HFFc6 (cell line): ENCODE measurements at places on chromosomes 11 and 22.

DNA sequence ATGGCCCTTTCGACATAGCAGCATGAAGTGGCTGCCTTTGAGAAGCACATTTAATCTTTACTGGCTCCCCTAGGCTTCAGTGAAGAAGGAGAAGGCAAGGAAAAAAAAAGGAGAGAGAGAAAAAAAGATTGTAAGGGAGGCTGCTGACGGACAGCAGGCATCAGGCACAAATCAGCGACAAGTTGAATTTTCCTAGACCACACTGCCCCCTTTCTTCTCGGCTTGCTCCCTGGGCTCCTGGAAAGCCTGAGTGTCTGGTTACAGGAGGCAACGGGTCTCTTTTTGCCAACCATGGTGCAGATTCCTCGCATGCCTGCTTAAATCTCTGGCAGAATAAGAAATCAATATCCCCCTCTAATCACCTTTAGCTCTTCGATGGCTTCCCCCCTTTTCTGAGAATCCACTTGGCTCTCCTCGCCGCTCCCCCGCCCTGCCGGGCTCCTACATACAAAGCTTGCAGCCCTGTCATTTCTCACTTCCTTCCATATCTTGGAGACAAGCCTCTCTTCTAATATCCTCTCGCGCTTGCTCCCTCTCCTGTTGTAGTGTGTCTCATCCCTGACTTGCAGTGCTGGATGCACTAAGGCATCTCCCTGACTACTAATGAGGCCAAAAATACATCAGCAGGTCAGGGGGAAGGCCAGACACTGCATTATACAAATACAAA, 14.3 kb downstream of the BLID start:
- DNase-seq = peak; percentile 88

- no peak for DNase-seq
These were observed 55.0 kb downstream of the TRAF6 start for GRCh38 chr11:36454941-36455631.

GRCh38 chr11:117273550-117274289, 17.4 kb upstream of the BACE1-AS start:
- peak; percentile 66 for DNase-seq

- no peak for DNase-seq
These were observed 152.3 kb upstream of the LARGE1 start for GRCh38 chr22:34072585-34072984.

- no peak for DNase-seq
These were observed 26.4 kb downstream of the MB start for GRCh38 chr22:35590634-35591295.

GRCh38 chr11:123577081-123577598, 77.3 kb downstream of the SCN3B start:
- peak; percentile 33 for DNase-seq

DNA sequence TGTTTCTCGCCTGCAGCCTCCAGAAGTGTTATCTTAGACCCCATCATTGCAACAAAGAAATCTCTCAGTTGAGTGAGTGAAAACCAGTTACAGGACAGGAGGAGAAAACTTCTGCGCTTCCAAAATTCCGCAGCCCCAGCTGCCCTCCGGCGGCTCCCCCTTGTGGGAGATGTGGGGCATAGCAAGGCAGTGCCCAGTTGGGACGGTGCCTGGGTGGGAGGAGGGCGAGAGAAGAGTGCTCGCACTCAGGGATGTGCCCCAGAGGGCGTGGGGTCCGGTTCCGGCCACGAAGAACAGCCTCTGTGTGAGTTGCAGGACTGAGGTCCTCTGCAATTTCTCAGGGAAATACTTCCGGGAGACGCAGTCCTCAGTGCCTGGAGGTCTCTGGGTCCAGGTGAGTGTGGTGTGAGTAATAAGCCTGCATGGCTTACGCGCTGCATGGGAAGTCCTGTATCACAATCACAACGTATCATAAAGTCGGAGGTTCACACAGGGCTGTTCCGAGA, 87.0 kb upstream of the BLID start:
- DNase-seq = peak; percentile 67

DNA sequence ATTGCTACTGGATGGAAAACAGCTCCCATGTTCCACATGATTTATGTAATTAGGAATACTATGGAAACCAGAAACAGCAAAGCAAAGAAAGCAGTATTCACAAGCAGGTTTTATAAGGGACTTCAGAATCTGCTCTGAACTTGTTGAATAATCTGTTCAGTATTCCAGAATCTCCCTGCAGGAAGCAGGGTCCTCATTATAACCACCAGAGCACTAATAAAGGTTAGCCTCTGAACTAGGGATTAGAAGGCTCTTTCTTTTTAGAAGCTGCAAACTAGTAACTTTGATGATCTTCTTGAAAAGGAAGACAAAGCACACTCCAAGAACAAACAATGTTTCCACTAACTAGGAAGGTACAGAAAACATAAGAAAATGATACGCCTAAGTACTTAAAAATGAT, 125.8 kb downstream of the DCDC1 start:
- DNase-seq = no peak

GRCh38 chr11:13421561-13421960, 41.5 kb downstream of the BTBD10 start:
- DNase-seq = no peak

DNA sequence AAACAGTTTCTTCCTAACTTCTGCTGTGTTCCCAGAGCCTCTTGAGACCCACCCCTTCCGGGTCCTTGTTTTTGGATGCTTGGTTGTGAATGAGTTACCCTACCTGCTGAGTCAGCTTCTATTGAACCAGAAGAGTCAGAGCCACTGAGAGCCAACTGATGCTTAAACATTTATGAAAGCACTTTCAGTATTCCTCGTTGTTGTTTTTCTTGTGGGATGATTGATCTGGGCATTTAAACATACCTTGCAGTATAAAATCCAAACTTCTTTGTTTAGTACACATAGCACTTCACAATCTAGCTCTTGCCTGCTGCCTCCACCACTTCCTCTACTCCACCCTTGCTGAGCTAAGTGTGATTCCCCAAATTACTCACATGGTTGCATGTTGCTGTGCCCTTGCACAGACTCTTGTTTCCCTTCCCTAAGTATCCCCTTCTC, 5.5 kb downstream of the PRSS23 start:
- no peak for DNase-seq

GRCh38 chr11:108871152-108871551, 206.3 kb downstream of the DDX10 start:
- peak; percentile 45 for DNase-seq

DNA sequence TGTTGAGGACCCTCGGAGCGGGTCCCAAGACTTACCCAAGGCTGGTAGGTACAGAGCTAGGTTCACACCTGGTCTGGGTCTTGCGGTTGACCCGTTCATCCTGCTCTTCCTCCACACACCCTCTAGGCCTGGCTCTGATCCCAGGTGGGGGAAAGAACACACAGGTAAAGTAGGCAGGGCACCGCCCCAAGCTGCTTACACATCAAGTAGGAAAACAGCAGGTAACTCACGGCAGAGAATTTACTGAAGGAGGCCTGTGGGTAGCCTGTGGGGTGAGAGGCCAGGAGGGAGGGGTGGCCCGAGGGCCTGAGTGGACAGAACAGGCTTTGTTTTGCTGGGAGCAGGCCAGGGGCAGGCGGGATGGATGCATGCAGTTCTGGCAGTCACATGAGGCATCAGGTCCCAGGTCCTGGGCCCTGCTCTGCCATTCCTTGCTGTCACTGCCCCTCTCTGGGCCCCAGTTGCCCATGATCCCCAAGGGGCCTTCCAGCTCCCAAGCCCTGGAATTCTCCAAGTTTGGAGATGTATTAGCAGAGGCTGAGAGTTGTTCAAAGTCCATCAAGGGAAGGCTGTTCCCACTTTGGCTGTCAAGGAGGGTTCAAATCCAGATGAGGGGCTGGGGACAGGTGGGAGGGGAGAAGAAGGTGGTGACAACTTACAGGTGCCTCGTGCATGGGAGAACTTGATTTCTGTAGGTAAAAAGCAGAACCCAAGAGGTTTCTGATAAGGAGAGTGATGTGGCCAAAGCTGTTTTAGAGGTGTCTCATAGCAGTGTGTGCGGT, 5.7 kb downstream of the TSKU start:
- DNase-seq = no peak
